Astrocyte of the hippocampus (primary cell): ENCODE measurements at places on chromosomes 1 and 21.

DNA sequence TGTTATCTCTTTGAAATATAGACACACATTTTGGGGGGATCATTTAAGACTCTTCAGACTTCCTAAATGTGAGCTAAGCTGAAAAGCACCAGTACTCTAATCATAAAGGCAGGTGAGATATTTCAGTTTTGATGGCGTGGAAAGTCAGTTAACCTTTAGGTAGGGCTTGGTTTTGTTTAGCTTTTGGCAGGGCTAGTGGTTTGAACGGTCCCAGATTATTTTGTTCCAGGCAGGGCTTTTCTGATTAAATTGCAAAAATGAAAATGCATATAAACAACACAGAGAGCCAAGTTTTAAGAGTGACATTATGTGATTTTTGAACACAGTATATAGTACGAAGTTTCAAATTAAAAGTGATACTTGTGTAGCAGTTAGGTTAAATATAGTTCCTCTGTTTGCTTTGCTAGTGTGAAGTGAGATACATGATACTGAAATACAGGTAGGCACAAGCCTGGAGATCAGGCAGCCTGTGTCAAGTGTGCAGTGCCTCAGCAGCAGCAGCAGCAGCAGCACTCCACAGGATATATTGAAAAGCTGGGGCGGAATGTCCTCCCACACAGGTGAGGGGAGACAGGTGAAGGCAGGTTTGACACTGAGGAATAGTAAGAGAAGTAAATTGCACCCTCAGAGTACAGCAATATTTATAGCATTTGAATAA, 47.4 kb downstream of the CAMTA1 start:
- no peak for DNase-seq

DNA sequence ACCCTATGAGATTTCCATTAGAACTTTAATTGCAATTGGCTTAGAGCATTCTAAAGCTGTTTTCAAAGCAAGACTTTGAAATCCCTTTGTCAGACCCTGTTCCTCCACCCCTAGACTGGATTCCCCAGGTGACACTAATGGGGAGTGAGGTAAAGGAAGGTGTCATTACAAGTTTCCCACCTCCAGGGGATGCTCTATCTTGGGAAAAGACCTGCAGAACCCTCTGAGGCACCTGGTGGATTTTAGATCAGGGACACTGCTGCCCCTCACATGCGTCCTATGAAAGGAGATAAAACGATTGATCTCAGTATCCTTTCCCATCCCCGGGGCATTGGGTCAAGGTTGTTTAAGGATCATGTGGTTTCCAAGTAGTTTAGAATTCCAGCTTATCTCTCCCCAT, 80.3 kb upstream of the RGS4 start:
- DNase-seq, result no peak

GRCh38 chr21:28018741-28019669, 973.7 kb downstream of the LTN1 start:
- no peak for DNase-seq

DNA sequence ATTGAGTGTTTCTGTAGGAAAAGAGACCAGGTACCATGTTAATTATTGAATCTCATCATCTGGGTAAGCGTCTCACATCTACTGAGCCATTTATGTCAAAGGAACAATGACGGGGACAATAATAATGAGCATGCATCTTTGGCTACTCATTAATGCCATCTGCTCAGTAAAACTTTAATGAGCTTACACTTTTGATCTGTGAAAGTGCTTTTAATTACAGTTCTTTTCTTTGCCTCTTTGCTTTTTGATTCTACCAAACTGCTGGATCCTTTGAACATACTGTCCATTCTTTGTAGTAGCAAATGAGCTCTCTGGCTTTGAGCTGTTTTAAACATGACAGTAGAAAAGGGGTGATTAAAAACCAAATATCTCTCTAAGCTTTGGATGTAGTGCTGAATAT, 181.2 kb upstream of the IVNS1ABP start:
- no peak for DNase-seq

DNA sequence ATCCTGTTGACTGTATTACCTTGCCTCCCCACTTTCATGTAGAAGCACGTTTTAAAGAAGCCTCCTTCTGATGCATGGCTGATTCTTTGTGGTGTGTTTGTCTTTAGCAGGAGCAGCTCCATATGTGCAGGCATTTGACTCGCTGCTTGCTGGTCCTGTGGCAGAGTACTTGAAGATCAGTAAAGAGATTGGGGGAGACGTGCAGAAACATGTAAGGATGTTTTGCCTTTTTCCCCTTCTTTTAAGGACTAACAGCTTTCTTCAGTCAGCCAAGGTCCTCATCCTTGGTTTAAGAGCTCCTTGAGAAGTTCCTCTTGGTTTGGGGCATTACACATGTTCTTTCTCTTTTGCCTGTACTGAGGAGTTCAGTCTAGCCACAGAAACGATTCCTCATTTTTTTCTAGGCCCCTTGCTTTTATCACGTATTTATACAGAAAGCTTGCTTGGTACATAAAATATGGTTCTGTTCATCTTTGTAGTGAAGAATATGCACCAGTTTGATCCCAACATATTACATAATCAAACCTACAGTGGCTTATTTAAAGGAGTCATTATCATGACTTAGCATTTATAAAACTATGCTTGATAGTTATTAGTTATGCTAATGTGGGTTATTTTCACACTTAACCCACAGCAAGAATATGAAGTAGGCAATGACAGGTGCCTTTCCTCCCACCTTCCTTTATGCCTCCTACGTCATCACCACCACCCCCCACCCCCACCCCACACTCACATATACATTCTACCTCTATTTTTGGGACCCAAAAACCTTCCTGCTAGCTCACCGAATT, 19.6 kb downstream of the CAP1 start:
- no peak for DNase-seq

DNA sequence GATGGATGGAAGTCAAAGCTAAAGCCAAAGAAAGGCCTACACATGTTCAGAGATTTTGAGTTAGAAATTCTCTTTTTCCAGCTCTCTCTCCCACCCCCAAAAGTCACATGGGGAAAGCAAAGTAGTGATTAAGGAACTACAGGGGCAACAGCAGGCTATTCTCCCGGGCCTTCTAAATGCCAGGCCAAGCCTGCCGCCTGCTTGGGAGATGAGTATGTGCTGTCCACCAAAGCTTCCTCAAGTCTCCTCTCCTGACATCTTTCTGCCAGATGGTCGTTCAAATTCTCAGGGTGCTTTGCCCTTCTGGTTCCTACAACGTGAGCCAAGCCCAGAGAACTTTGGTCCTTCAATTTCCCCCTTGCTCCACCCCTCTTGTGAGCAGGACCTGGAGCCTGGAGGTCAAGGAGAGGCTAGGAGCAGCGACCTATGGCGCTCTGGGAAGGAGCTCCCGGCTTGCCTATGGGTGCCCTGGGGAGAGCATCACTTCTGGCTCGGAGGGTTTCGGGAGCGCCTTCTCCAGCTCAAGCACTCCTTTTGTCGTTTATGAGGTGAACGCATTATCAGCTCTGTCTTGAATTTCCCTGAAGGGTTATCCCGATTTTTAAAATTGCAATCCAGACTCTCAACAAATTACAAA, 4.4 kb upstream of the PRRX1 start:
- no peak for DNase-seq

DNA sequence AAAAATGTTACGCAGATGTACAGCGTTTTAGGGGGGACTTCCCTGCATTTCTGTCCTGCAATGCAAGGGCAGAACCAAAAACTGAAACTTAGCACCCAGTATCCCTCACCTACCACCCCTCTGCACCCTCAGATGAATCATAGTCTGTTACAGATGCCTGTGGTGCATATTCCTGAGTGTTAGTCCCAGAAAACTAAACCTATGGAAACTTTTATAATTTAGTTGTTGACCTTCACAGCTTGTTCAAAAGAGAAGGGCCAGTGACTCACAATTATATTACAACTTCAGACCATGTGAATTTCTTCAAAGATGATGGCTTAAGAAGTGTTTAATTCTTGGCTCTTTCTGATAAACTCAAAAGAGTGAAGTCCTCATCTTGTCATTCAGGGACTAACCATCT, 5.8 kb downstream of the PTGER3 start:
- DNase-seq, result no peak

GRCh38 chr1:161307230-161307768, 2.5 kb downstream of the MPZ start:
- no peak for DNase-seq

GRCh38 chr1:20342294-20343148, 51.8 kb downstream of the VWA5B1 start:
- no peak for DNase-seq

- no peak for DNase-seq
These were observed 30.3 kb downstream of the ZSCAN20 start for GRCh38 chr1:33502726-33503125.

DNA sequence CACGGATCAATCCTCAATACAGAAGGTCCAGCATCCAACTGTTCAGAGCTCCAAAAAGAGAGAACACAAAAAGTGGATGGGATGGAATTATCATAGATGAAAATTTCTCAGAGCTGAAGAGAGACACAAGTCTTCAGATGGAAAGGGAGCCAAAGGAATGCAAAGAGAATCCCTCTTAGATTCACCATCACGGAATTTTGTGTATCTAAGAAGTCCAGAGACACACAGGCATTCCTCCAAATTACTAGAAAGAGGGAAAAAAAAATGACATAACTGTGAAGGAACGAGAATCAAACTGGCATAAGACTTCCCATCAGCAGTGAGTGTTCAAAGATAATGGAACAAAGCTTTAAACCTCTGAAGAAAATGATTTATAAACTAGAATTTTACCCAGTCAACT, 101.2 kb downstream of the ZSCAN20 start:
- no peak for DNase-seq

GRCh38 chr1:24919791-24920532, 10.1 kb downstream of the RUNX3 start:
- DNase-seq, result no peak

GRCh38 chr1:18535391-18536210, 54.9 kb downstream of the KLHDC7A start:
- no peak for DNase-seq

DNA sequence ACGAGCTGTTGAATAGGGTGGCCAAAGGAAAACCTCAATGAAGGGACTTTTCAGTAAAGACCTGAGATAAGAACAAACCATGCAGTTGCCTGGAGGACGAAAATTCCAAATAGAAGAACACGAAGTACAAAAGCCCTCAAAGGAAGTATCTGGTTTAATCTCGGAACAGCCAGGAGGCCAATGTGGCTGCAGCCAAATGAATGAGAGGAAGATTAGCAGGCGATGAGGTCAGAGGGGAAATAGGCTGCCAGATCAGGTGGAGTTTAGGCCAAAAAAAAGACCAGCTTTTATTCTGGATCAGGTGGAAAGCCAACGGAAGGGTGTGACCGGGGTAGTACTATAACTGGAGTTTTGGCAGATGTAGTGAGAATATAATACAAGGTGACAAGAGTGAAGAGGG, 43.7 kb downstream of the SRSF11 start:
- no peak for DNase-seq

- peak; percentile 79 for DNase-seq
These were observed 10.8 kb upstream of the SHISA4 start for GRCh38 chr1:201877877-201878401.

- DNase-seq, result no peak
These were observed 403 bp upstream of the EPHX4 start for GRCh38 chr1:92029241-92029922.

GRCh38 chr1:235270625-235271024, 57.4 kb downstream of the ARID4B start:
- peak; percentile 70 for DNase-seq

GRCh38 chr21:39661740-39662139, 49.0 kb downstream of the B3GALT5 start:
- DNase-seq, result no peak

DNA sequence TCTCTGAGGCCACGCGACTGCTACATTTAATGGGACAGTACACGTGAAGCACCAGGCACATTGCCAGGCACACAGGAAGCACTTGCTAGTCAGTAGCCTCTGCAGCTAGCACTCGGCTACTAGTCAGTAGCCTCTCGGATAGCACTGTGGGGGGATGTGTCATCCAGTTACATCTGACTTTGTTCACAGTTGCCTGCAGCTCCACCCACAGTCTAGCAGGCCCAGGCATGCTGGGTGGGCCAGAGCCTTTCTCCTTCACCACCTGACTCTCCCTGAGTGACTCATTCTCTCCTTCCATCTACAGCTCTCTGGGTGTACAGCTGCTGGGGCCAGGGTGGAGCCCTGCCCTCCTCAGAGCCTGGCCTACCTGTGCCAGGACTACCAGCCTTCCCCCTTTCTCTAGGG, 51.5 kb downstream of the PTPRF start:
- DNase-seq, result peak; percentile 96

DNA sequence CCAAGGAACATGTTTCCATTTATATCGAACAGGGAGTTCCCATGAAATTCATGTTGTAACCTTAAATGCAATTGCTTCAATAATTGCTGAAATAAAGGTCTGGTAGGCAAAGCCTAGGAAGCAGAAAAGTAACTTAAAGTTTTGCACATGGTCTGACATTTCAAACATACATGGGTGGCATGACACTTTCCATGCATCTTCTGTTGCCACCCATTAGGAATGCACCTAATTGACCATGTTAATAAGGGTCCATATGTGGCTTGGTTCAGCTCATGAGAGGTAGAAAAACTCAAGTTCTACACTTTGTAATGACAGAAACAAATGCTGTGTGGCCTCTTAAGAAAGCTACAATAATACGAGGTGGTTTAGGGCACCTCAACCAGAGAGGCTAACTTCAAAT, 72.0 kb upstream of the GORAB start:
- no peak for DNase-seq

DNA sequence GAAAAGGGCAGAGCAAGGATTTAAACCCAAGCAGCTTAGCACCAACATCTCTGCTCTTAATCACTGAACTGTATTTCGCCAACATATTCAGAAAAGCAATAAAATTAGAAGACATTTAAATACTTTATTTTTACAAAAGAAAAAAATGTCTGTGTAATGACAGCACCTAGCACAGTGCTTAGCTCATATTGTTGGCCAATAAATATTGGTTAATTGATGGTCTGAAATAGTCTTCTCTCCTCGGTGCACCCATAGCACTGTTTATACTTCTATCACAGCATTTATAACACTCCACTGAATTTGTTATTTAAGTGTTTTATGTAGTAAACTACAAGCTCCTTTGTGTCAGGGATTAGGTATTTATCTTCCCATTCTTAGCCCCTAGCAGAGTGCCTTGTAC, 70.9 kb upstream of the PLPPR4 start:
- no peak for DNase-seq

- no peak for DNase-seq
These were observed 642.2 kb downstream of the SMYD3 start for GRCh38 chr1:245864872-245865271.

DNA sequence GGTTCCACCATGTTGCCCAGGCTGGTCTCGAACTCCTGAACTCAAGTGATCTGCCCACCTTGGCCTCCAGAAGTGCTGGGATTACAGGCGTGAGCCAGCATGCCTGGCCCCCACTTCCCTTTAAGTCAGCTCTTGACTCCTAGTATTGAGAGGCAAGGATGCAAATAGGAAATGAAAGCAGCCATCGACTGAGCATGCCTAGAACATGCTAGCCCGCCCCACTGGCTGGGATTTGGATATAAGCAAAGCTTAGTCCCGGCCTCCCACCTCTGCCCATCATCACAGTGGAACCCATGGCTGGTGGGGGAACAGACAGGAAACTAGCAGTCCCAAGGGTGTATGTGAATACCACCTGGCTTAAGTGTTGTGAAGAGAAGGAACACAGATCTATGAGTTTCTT, 10.5 kb downstream of the C1orf167 start:
- no peak for DNase-seq
